GM18507 (cell line): ENCODE measurements at places on chromosomes 12 and 14.

GRCh38 chr14:89424241-89424640 lies 7.2 kb upstream of the FOXN3 start:
- DNase-seq, result no peak

DNA sequence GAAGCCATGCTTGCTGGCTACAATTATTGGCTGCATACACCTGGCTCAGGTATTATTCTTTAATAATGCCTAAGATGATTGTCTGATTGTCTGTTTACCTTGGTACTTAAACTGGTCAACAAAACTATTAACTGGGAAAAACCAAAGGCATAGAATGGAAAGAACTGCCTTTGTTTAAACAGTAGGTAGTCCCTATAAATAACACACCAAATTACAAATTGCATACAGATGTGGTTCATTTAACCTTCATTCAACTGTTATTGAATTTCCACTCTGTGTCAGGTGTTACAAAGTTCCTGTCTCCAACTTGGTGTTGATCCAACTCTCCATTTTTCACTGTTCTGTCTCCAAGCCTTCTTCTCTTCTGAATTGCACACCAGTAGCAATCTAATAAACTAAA lies 79.8 kb upstream of the FSCB start:
- DNase-seq, result no peak

DNA sequence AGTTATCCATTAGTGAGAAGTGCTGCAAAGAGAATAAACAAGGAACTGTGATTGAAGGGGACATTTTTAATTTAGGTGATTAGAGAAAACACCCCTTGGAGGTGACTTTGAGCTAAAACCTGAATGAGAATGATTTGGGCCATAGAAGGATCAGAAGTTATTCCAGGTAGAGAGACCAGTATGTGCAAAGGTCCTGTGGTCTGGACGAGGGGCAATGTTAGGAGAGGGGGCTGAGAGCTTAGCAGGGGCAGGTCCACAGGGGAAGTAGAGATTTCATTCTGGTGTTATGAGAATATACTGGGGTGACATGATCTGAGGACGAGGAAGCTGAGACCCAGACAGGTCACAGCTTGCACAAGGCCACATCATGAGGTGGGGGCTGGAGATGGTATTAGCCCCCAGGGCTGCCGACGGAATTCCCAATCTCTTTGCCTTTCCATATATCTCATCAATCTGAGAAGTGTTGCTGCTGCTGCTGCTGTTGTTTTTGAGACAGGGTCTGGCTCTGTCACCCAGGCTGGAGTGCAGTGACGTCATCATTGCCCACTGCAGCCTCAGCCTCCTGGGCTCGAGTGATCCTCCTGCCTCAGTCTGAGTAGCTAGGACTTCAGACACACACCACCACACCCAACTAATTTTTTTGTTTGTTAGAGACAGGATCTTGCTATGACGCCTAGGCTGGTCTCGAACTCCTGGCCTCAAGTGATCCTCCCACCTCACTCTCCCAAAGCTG lies 55.6 kb downstream of the KCTD10 start:
- DNase-seq, result no peak

GRCh38 chr12:128426511-128426910 lies 159.5 kb downstream of the TMEM132C start:
- no peak for DNase-seq

GRCh38 chr14:72318648-72319047 lies 386.4 kb downstream of the RGS6 start:
- no peak for DNase-seq

GRCh38 chr12:95304673-95305198 lies 87.1 kb downstream of the VEZT start:
- DNase-seq, result no peak
